ENCODE measurements at places on chromosomes 2 and 18.

GRCh38 chr18:37481491-37481890 is 84.1 kb downstream of the CELF4 start:
- no peak for DNase-seq

GRCh38 chr18:42937436-42937835 is 178.0 kb downstream of the RIT2 start:
- no peak for DNase-seq

DNA sequence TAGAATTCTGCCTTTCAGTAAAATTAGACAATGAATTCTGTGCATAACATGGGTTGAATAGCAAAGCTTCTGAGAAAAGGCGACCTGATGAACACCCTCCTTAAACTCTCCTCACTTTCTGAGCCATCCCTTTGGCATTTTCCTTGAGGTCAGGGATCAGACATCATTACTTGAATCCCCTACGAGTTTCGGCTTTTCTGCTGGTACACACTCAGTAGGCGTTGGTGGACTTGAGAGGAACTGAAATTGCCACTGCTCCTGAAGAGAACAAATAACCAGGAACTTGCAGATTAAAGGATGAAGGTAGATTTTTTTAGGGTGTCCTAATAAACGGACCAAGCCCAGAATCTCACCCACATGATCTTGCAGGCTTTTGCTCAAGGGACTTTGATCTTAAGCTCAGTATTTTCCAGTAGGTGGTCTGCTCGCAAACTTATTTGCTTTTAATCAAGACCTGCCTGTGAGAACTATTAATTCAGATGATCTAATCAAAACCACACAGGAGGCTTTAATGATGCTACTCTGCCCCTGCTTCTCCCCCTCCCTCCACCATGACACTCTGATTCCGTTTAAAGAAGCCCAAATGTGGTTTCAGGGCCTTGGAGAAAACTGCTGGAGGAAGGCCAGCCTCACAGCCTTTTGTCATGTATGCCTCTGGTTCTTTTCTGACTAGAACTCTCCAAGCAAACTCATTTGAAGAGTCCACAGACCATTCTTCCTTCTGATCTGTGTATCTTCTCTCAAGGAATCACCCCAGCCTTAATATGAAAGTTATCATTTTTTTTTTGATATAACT is 124.9 kb downstream of the PRKCE start:
- DNase-seq: no peak

DNA sequence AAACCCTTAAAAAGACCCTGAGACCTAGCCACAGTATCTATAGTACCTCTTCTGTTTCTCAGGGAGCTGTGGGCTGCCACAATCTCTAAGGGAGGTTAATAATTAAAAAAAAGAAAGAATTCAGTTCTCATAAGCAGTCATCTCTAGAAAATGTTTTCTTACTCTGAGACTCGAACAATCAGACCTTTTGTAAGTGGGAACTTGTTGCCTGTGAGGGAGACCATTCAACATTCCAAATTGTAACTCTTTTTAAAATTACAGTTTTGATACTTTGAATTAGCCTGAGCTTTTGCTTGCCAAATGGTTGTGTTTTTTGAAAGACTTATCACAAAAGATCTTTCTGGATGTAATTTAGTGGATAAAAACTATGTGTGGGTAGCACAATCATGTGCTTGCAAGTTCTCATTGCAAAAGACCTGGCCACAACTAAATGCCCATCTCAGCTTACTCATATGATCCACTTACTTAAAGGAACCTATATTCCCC is 33.3 kb downstream of the IL1R2 start:
- no peak for DNase-seq

DNA sequence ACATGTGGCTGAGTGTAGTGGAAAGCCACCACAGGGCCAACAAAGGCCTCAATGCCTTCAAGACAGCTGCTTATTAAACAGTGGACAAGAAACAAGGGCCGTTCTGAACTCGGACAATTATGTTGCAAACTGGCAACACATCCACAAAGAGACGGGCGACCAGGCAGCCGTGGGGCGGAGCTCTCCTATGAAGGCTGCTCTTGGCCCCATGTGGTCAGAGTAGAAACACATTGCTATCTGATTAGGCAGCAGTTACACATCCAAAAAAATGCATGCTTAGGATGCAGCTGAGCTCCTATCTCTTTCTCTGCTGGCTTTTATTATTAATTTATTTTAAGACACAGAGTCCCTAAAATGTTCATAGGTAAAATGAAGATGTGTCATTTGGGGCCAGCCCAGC is 163.4 kb downstream of the TMEM163 start:
- no peak for DNase-seq

- no peak for DNase-seq
These were observed 252.1 kb downstream of the SLC8A1 start for GRCh38 chr2:40199771-40200170.

GRCh38 chr18:61655630-61656029 is 237.2 kb downstream of the RNF152 start:
- no peak for DNase-seq

- no peak for DNase-seq
These were observed 343.8 kb downstream of the TXNL1 start for GRCh38 chr18:56294484-56295183.

GRCh38 chr2:145598434-145598833 is 1078.5 kb upstream of the ZEB2 start:
- no peak for DNase-seq

DNA sequence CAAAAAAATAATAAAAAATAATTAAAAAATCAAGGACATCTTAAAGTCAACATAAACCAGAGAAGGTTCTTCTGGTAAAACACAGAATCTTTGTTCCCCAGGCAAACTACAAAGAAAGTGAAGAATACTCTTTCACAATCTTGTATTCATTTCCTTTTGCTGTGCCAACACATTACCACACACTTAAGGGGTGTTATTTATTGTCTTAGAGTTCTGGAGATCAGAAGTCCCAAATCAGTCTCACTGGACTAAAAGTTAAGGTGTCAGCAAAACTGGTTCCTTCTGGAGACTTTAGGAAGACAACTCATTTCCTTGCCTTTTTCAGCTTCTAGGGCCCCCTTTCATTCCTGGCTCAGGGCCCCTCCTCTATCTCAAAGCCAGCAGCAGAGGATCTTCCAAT is 12.2 kb upstream of the CAB39 start:
- DNase-seq: peak; percentile 33

DNA sequence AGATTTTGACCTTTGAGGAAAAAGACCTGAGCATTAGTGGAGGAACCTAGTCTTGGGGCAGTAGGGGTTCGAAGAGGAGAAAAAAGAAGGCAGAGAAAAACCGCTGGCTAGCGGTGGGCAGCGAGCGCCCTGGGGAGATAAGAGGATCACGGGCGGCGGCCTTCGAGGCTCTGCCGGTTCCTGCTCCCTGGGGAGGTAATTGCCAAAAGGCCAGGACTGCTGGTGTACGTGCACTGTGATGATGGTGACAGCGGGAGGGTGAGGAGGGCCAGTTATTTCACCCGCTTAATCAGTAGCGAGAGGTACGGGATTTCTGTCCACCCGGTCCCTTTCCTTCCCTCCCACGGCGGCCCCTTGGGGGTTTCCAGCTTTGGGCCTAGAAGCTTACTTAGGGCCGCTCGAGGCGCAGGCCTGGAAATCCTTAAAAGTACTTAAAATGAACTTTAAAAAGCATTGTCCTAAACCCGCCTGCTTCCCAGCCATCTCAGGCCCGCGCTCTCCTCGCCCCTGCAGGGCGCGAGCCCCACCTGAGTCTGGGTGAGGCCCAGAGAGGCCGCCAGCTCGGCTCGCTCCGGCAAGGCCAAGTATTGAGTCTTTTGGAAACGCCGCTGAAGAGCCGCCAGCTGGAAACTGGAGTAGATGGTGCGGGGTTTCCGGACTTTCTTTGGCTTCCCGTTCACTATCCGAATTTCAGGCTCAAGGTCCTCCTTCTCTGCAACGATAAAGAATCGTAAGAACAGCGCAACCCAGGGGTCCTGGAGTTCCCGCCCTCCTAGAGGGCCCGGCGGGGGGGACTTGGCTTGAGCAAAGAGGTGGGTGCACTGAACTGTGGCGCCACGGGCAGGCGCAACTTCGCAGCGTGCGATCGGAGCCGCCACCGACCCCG is 1.5 kb downstream of the DLX2 start:
- DNase-seq: no peak

- no peak for DNase-seq
These were observed 118.2 kb downstream of the PAX3 start for GRCh38 chr2:222180619-222181018.
